Uterine smooth muscle cell (primary cell): ENCODE measurements at places on chromosomes 5 and 9. TPM values are rescaled to one million over a fixed set of nuclear protein-coding genes. Genes with fewer than 3 reads are reported as not detected.

XPA gene
- 6.1 and 6.6 TPM in 2 replicates for total RNA-seq

COL15A1 gene
- total RNA-seq, result 23.9 and 104 TPM in 2 replicates

SCAI gene
- total RNA-seq, result 13.3 and 22.6 TPM in 2 replicates

SLC34A3 gene
- total RNA-seq, result not detected in 2 replicates

ZNF354C gene
- total RNA-seq, result 9.4 and 10.0 TPM in 2 replicates

TPPP gene
- 0.22 and 0.25 TPM in 2 replicates for total RNA-seq

WDR38 gene
- 0.11 TPM in 1 of 2 replicates, not detected in the other for total RNA-seq

TLX3 gene
- not detected in 2 replicates for total RNA-seq

IL31RA gene
- 1.2 and 1.7 TPM in 2 replicates for total RNA-seq

PLEKHG4B gene
- under 0.01 TPM in 2 replicates for total RNA-seq

DCTN4 gene
- total RNA-seq, result 53.5 and 54.5 TPM in 2 replicates

CNTLN gene
- total RNA-seq, result 12.1 and 15.5 TPM in 2 replicates

NR6A1 gene
- total RNA-seq, result 0.50 and 1.3 TPM in 2 replicates

ITGA1 gene
- 9.5 and 17.7 TPM in 2 replicates for total RNA-seq

NMUR2 gene
- total RNA-seq, result under 0.01 TPM in 1 of 2 replicates, not detected in the other

IFNA2 gene
- total RNA-seq, result not detected in 2 replicates

LCN15 gene
- total RNA-seq, result not detected in 2 replicates

SNCAIP gene
- total RNA-seq, result 26.2 and 69.9 TPM in 2 replicates

GCNT4 gene
- total RNA-seq, result 1.4 TPM in 2 replicates

FAM221B gene
- not detected in 2 replicates for total RNA-seq

IFNA13 gene
- total RNA-seq, result not detected in 2 replicates

TAS2R1 gene
- not detected in 2 replicates for total RNA-seq

CCDC187 gene
- under 0.01 TPM in 1 of 2 replicates, not detected in the other for total RNA-seq

OXCT1 gene
- total RNA-seq, result 51.4 and 66.0 TPM in 2 replicates

RPL37 gene
- 205 and 457 TPM in 2 replicates for total RNA-seq

PGM5 gene
- total RNA-seq, result 61.4 and 74.4 TPM in 2 replicates

SLC22A5 gene
- total RNA-seq, result 5.7 and 6.5 TPM in 2 replicates

EQTN gene
- not detected in 2 replicates for total RNA-seq

DNM1 gene
- total RNA-seq, result 19.5 and 20.7 TPM in 2 replicates

SHLD3 gene
- total RNA-seq, result 4.4 and 5.0 TPM in 2 replicates

KCNV2 gene
- total RNA-seq, result not detected in 2 replicates

TRIM7 gene
- 2.1 and 2.4 TPM in 2 replicates for total RNA-seq

NIPAL4 gene
- total RNA-seq, result 0.33 and 0.87 TPM in 2 replicates

SLC46A2 gene
- total RNA-seq, result not detected in 2 replicates

CA9 gene
- total RNA-seq, result 0.44 and 8.6 TPM in 2 replicates

PRLR gene
- total RNA-seq, result 1.2 and 1.7 TPM in 2 replicates

SLC6A19 gene
- total RNA-seq, result not detected in 2 replicates

GRHPR gene
- 119 and 159 TPM in 2 replicates for total RNA-seq

COL23A1 gene
- total RNA-seq, result under 0.01 TPM in 1 of 2 replicates, not detected in the other

IFNA7 gene
- total RNA-seq, result not detected in 2 replicates

NR3C1 gene
- total RNA-seq, result 61.5 and 66.2 TPM in 2 replicates

TCF7 gene
- total RNA-seq, result 0.37 and 2.0 TPM in 2 replicates

ZDHHC11 gene
- total RNA-seq, result 0.44 and 2.5 TPM in 2 replicates

GRIN1 gene
- total RNA-seq, result under 0.01 and 0.11 TPM in 2 replicates

GRIN3A gene
- total RNA-seq, result not detected in 2 replicates

RAB3C gene
- not detected in 2 replicates for total RNA-seq

MVB12B gene
- total RNA-seq, result 3.5 and 3.8 TPM in 2 replicates
